Cerebellar cortex (tissue), 1 donor: ENCODE measurements at places on chromosomes 3 and 15.

DNA sequence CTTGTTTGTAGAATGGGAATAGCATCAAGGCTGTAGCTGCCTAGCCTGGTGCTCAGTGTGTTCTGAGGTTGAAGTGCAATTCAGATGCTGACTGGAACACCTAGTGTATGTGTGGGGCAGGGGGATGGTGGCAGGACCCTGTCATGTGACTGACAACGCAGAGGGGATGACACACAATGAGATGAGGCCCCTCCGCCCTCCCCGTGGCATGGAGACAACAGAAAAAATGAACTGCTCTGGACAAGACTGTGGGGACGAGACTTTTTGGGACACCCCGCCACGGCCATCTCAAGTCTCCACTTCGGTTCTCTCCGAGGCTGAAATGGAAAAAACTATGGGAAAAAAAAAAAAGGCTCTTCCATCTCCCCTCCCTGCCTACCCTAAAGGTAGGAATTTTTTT, 10.4 kb upstream of the SEC13 start:
- DNase-seq: no peak

DNA sequence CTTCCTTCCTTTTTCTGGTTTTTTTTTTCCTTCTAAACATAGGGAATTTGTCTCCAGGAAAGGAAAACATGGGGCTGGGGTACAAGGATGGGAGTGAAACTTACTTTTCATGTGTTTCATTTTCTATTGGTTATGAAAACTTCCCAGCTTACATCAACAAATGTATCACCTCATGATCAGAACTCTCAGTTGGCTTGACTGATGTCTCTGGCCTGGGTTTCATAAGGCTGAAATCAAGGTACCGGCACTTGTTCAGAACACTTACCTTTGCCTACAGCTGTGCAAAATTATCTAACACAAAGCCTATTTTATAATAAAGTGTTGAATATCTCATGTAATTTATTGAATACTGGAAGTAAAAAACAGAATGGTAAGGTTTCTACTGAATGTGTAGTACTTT, 91.8 kb upstream of the STT3B start:
- DNase-seq: no peak

- peak; percentile 20 for DNase-seq
Measured at GRCh38 chr3:100603469-100603868, 5.9 kb upstream of the ADGRG7 start.

- no peak for DNase-seq
Measured at GRCh38 chr3:96209699-96210098, 604.7 kb upstream of the EPHA6 start.

DNA sequence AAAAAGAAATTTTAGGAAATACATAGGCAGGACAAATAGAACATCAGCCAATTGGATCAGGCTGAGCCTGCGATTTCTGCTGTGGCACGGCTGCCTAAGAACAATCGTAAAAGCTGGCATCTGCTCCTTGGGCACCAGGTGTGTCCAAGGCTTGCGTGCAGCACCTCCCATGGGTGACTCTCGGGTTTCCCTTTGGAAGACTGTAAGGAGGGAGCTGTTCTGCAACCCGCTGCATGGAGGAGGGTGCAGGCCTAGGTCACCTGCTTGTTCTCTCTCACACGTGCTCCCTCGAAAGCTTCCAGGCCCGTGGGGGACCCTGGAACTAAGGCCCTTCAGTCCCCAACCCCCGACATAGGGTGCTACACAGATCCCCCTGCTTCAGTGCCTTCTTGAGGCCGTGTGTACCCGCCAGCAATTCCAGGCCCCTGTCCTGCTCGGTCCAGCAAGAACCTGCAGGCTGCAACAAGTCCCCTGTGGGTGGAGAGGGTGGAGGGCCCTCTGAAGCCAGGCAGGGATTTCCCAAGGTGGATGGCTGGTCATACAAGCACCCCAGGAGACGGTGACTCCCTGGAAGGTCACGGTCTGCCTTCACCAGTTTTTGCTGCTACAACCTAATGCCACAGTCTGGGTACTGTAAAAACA, 3.4 kb downstream of the GP9 start:
- DNase-seq: no peak

GRCh38 chr3:37787153-37787867, 74.4 kb upstream of the CTDSPL start:
- DNase-seq: peak; percentile 26

- DNase-seq: no peak
Measured at GRCh38 chr3:43025423-43025822, 46.3 kb downstream of the GASK1A start.

DNA sequence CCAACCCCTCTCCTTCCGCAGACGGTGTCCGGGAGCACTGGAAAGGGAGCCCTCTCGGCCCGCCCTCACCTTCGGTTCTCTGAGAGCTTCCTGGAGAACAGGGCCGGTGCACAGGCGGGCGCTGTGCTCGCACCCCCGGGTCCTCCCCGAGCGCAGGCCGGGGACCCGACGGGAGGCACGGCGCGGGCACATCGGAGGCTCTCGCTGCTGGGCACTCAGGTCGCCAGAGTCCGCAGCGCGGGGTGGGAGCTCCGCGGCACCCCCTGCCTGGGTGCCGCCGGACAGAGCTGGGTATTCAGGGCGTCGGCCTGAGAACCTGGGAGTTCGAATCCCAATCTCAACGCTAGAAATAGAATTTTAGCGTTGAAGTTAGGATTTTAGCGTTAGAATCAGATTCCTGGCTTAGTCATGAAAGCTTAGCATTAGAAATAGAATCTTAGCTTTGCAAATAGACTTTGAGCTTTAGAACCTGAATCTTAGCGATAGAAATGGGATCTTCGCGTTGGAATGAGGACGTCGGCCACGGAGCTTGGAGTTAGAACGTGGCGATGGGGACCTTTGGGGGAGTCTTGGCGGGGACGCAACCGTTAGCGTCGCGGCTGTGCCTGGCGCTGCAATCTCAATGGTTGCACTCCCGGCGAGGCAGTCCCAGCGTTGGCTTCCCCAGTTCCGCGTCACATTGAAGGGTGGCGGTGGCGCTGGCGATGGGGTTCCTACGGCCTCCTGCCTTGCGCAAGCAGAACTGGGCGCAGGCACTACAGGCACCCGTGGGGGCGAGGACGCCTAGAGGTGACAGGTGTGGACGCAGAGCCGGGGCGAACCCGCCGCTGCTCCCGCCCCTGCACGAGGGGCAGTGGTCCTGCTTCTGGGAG, 549 bp downstream of the TRH start:
- no peak for DNase-seq

GRCh38 chr3:7576071-7576470, 715.2 kb downstream of the GRM7 start:
- DNase-seq: no peak

- no peak for DNase-seq
Measured at GRCh38 chr15:67902579-67903009, 62.7 kb upstream of the RNU6-1 start.

DNA sequence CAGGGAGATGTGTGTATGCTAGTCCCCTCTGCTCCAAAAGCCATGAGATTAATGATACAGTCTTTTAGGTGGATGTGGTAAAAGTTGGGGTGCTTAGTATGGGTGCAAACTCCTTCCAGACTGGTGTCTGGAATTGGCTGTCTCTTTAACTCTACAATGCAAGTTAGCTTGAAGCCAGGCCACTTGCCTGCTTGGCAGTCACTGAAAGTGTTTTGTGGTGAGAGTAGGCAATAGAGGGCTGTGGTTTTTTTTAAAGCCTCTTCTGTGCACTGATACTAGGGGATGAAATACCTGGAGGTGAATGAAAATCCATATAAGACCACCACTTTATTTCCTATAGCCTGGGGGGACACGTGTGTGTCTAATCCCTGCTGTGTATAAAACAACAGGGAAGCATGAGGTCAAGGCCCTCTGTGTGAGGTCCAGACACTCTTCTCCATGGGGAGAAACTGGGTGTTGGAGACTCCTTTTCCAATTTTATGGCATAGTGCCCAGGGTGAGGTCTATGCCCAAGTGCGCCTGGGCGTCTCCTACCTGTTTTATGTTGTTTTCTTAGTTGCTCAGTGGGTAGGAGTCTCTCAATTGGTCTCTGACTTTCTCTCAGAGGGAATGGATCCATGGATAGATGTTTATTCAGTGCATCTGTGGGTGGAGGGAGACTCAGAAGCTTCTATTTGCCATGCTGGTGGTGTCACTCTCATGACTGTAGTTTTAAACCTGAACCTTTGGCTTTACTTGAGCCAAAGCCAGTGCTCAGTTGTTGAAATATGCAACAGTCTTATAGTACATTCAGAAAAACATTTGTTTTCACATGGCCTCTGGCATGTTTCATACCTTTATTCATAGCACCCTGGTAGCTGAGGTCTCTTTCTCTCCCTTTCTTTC, 327.8 kb upstream of the ATP11B start:
- DNase-seq: no peak

GRCh38 chr15:47188758-47189507, 528.4 kb upstream of the SEMA6D start:
- DNase-seq: no peak

DNA sequence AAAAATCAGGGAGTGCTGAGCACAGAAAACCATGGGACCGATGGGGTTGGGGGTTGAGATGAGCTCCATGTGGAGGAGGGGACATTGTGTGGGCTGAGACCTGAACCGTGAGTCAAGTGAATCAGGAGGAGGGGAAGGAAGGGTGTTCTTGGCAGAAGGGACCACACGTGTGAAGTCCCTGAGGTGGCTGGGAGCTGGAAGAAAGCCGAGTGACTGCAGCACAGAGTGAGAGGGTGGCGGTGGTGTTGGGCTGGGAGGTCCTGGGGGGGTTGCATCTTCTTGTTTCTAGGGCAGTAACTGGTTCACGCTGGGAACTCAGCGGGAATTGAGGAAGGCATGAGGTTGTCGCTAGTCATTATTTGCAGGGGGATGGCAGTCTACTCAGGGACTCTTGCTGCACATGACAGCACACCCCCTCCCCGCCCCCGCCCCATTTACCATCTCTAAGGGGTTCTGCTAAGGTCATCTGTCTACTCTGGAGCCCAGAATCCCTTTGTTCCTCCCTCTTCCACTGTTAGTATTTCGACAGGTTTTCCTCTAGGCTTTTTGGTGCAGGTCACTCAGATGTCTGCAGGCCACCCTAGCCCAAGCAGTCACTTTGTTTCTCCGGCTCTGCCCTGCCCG, 254.3 kb downstream of the TLE3 start:
- DNase-seq: no peak

GRCh38 chr3:128970740-128971047, 23.2 kb downstream of the CFAP92 start:
- no peak for DNase-seq

GRCh38 chr3:159916052-159916451, 72.6 kb upstream of the IL12A start:
- DNase-seq: no peak

DNA sequence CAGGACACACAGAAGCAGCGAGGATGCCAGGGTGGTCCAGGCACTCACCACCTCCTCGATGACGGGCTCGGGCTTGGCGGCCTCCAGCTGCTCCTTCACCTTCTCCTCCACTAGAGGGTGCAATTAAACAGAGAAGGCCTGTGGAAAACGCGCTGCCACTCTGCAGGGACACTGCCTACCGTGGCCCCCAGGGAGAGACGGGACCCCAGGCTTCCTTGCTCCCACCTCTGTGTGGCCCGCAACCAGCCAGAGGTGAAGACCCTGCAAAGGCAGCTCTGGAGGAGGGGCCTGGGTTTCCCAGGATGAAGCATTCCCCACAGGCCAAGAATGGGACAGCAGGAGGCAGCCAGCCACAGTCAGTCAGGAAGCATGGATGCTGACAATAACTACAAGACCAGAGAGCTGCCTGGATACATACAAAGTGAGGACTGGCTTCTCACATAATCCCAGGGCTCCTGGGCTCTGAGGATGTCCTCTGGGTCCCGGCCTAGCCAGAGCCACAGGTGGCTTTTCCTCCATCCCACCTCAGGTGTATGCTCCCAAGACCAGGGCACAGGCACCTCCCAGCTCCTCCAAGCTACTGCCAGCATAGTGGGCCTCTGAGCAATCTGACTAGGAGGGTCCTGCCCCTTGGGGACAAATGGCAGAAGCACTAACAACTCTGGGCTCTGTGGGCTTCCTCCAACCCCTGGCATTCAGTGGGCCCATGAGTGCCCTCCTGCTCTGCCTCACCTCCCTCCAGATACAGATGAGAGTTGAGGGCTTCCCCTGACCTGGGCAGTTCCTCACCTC, 46.2 kb downstream of the PTH1R start:
- DNase-seq: no peak

DNA sequence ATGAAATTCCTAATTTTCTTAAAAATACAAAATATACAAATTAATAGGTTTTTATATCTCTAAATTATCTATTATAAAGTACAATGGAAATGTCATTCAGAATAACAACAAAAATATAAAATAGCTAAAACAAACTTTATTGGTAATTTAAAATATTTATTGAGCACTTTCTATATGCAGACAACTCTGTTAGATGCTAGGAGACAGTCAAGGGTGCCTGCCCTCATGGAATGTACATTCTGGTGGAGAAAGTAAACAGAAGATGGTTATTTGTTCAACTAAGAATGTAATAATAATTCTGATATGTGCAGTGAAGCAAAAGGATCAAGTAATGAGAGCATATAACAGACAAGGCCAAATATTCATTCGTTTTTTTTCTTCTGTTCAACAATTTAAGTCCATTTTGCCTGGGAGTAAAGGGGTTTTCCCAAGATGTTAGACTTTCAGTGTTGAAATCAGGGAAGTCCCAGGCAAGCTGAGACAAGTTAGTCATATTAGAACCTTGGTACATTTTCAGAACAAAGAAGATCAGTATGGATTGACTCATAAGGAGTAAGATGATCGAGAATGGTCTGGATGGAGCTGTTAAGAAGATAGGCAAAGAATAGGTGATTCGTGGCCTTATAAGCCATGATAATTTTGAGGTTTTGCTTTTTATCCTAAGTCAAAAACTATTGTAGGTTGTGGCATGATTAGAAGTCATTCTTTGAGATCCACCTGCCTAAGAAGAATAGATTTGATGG, 150.2 kb upstream of the MLF1 start:
- DNase-seq: no peak

DNA sequence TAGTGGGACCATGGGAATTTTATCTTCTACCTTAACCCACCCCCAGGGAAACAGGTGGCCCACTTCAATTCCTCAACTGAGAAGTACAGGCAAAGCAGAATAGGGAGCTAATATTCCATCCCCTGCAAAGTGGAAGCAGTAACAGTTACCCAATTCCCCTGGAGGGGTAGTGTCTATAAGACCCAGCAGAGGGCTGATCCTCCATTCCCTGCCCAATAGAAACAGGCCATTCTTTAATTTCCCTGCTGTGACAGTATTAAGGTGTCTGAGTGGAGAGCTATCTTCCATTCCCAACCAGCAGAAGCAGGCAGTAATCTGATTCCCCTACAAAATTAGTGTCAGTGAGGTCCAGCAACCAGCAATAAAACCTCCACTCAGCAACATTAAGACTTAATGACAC, 219.8 kb downstream of the ULK4 start:
- DNase-seq: no peak

- no peak for DNase-seq
Measured at GRCh38 chr3:1938975-1939374, 159.7 kb upstream of the CNTN4 start.
